PC-9 (cell line): ENCODE measurements at places on chromosomes 7 and 10. TPM values are rescaled to one million over a fixed set of nuclear protein-coding genes. Genes with fewer than 3 reads are reported as not detected.
A peak's percentile ranks its signal among the peaks of the same experiment; 100 is the strongest.

GRCh38 chr7:102286237-102287110 is at the start of gene SH2B2:
Gene SH2B2 (plus strand): TSS chr7:102286868. CDS start chr7:102300551, 13,683 bp downstream.
- DNase-seq = peak; percentile 63

GRCh38 chr7:74012842-74013249 is 15.1 kb upstream of the ELN start:
- peak; percentile 60 for DNase-seq

- DNase-seq = no peak
These were observed 215.8 kb upstream of the PFKP start for GRCh38 chr10:2851566-2851965.

DNA sequence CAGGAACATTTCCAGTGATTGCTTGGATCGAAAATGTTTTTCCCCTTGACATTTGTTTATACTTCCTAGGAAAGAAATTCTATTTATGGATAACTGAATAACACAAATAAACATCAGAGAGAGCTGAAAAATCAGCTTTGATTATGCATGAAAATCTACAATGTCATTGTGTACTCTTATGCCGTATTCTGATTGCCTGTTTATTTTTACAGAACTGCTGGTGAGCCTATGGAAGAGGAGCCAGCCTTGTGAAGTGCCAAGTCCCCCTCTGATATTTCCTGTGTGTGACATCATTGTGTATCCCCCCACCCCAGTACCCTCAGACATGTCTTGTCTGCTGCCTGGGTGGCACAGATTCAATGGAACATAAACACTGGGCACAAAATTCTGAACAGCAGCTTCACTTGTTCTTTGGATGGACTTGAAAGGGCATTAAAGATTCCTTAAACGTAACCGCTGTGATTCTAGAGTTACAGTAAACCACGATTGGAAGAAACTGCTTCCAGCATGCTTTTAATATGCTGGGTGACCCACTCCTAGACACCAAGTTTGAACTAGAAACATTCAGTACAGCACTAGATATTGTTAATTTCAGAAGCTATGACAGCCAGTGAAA is 121.5 kb downstream of the TWIST1 start:
- no peak for DNase-seq

DNA sequence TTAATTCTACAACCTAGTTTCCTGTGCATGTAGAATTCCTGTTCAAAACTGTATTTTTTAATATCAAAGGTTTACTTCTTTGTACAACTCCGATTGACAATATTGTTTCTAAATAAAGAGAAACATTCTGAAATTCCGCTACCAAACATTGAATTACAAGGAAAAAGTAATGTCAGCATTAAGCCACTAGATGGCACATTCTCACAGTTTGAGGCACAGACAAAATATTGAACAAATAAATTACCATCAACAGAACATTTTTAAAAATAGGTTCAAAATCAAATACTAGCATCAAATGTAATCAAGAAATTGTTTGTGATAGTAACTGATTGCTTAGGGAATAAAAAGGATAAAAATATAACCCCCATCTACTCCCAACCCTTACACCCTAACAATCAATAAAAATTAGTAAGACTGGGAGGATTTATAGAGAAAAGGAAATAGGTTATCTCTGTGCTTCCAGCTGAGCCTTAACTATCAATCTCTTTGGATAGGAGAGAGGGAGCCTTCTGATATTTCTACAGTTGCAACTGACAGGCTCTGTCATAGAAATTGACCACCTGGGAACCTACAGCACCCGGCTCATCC is 86.6 kb upstream of the C7orf33 start:
- no peak for DNase-seq

GRCh38 chr7:129803546-129804081 is 149.1 kb downstream of the UBE2H start:
- no peak for DNase-seq

The POM121 gene
- 36.6 and 49.0 TPM in 2 replicates for total RNA-seq

The NUPR2 gene
- total RNA-seq = not detected in 2 replicates

The PALS2 gene
- 35.8 and 42.4 TPM in 2 replicates for total RNA-seq

The CCDC186 gene
- 14.3 and 15.6 TPM in 2 replicates for total RNA-seq

GRCh38 chr10:133324198-133324792 is 12.4 kb downstream of the CALY start:
- peak; percentile 53 for DNase-seq

GRCh38 chr7:28893888-28894287 is 64.2 kb downstream of the TRIL start:
- DNase-seq = no peak

The COL26A1 gene
- 0.20 and 0.38 TPM in 2 replicates for total RNA-seq

- DNase-seq = no peak
These were observed 16.1 kb downstream of the EIF4H start for GRCh38 chr7:74190259-74190658.

The CD36 gene
- 0.28 and 1.3 TPM in 2 replicates for total RNA-seq

GRCh38 chr7:22390516-22390915 is 33.6 kb upstream of the RAPGEF5 start:
- DNase-seq = no peak

The ADRB1 gene
- 0.45 and 0.48 TPM in 2 replicates for total RNA-seq

GRCh38 chr7:36306722-36307121 is 82.9 kb upstream of the ANLN start:
- DNase-seq = no peak

GRCh38 chr7:143050931-143051330 is 1.2 kb upstream of the OR6V1 start:
- DNase-seq = no peak

The TASOR2 gene
- total RNA-seq = 41.8 and 60.7 TPM in 2 replicates

The HOXA1 gene
- total RNA-seq = 2.0 and 2.2 TPM in 2 replicates

DNA sequence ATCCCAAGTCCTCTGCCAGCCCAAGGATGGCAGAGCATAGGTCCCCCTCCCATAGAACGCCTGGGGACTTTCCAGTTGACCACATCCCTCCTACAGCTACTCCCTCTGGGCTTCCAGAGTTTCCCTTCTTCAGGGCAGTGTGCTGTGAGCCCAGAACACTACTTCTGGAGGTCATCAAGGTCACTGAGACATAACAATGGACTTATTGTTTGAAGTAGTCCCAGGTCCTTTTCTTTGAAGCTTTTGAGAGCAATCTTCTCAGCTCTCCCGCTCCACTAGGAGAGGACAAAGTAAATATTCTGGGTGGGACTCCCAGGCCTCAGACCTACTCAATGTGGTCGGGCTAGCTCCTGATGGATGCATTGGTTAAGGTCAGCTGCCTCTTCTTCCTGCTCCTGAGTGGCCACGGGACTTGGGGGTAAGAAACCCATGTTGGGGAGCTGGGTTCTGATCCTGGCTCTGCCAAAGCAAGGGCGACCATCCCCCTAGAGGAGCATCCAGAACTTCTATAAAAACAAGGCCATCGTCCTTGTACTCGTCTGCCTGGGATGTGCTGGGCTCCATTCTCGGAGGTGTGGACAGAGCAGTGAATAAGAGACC is 83.5 kb upstream of the DDC start:
- no peak for DNase-seq

The SPDYE16 gene
- total RNA-seq = not detected in 2 replicates

DNA sequence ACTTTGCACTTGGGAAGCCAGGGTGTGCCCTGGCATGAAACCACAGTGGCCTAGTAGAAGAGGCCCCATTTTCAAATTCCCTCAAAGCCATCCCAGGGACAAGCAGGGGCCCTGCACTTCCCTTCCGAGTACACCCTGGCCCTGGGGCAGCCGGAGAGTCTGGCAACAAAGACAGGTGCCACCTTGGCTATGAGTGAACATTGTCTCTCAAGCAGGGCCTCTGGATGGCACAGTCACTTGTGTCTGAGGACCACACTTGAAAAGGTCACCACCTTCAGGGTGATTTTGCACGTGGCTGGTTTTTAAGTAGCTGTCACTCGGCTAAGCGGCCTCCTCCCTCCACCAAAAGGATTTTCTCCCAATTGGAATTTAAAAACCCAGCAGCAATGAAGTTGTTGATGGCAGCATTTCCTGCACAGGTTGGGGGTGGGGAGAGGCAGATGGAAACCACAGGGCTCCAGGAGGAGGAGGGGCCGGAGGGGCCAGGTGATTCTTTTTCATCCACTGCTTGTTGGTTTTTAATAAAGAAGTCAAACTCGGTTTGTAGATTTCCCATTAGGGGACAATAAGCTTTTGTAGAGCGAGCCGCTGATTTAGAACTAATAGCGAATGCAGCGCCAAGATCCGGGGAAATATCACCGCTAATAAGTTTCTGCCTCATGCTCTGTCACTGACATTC is 33.9 kb downstream of the C10orf105 start:
- DNase-seq = no peak

The SLC26A4 gene
- total RNA-seq = 0.80 and 1.7 TPM in 2 replicates
